ENCODE measurements at places on chromosomes 12 and 14.

DNA sequence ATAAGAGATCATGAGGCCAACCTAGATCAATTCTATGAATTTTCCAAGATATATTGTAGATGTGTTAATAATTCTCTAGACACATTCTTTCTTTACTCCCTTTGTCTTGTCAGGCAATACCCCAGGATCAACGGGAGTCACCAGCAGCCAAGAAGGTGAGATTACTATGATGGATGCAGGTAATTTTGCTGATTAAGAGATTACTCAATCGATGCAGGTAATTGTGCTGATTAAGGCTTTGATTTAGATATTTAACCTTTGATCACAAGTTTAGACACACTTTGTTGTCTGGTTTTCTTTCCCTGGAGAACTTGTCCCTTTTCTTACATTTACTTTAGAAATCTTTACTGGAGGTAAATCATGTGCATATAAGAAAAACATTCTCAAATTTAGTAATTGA is 134.3 kb upstream of the CNTN1 start:
- no peak for DNase-seq

GRCh38 chr12:98403936-98404335 is 111.5 kb upstream of the TMPO start:
- no peak for DNase-seq

- no peak for DNase-seq
These were observed 37.1 kb upstream of the LMNTD1 start for GRCh38 chr12:25590011-25590721.

- no peak for DNase-seq
These were observed 23.5 kb downstream of the SSH1 start for GRCh38 chr12:108833757-108834472.

- peak; percentile 57 for DNase-seq
These were observed 20.5 kb upstream of the FAM181A start for GRCh38 chr14:93906341-93907329.

Data from CD4-positive, alpha-beta T cell treated with Interleukin-21 for 1 hour (primary cell).